NCI-H524 treated with DMSO at 0.1 percent for 48 hours (cell line): ENCODE measurements at places on chromosomes 3 and 15.

GRCh38 chr3:76724706-76725105 lies 315.2 kb upstream of the ROBO2 start:
- no peak for DNase-seq

DNA sequence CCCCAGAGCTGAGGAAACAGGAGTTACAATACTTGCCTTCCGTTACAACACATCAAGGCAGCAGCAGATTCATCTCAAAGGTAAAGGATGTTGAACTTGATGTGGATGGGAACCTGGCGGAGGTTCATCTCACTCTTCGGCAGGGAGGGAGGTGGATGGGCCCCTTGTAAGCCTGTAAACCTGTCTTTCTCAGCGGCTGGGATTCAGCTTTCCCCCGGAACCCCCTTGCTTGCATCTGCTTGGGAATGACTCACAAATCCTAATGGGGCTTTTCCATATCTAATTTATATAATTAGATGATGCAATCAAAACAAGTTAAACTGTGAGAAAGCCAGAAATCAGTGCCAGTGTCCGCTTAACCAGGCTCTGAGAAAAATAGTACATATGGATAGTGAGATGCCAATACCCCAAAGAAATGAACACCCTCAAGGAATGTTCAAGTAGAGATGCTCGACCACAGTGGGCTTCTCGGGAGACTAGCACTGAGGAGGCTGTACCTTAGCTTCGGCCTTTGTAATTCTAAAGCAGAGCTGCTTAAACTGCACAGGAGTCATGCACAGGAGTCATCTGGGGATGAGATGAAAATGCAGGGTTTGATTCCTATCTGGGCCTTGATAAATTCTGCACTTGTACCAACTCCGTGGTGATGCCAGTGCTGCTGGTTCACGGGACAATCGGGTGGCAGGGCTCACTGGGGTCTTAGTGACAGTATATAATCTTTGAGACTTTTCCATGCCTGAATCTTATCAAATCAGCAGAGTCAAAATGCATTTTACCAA lies 2.2 kb upstream of the FAM240A start:
- DNase-seq = no peak

GRCh38 chr3:59775761-59776325 lies 726.0 kb upstream of the CFAP20DC start:
- DNase-seq = peak; percentile 97

DNA sequence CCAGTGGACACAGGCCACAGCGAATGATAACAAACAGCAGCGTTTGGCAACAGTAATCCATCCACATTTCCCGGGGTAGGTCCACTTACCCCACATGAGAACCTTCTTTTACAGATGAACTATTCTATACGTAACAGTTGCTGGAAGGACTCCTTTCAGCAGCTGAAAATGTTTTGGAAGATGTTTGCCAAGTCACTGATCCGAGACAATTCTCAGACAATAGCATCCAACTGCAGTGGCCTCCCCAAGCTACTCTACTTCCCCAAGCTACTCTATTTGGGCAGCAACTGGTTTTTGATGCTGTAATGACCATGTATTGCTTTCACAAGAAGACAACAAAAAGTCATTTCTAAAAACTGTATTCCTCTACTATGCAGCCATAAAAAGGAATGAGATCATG lies 87.5 kb downstream of the ADAMTS17 start:
- no peak for DNase-seq

DNA sequence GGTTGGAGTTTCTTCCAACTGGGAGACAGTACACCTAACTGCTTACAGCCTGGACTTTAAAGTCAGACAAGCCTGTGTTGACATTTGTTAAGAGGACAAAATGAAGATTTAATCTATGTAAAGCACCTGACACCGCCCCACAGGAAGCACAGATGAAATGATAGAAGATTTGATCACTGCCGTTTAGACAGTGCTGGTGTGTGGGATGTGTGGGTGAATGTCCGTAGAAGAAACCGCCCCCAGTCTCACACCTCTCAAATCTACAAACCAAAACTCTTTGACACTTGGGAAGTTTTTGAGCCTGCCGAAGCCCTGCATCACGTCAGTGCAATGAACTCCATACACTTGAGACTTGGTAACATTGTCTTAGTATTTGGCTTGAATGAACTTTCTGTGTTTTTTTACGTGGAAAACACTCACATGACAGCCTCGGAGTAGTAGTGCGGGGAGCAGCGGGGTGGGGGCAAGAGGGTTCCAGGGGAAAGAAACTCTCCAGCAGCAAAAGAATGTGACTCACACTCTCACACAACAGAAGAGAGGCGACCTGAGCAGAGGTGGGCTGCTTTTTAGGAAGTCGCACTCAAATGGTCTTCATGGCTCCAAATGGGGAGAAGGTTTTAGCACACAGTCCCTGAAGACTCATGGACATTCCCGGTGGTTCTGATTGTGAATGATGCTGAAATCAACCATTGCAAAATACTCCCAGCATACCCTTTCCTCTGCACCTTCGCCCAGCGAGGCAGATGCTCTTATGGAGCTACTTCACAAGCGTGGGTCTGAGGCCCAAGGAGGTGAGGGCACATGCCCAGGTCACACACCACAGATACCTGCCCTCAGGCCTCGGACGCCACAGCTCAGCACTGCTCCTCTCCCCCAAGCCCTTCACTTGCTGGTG lies 79.2 kb downstream of the SRGAP3 start:
- DNase-seq = no peak

GRCh38 chr15:83816124-83816883 lies 162.4 kb downstream of the ADAMTSL3 start:
- DNase-seq = no peak

DNA sequence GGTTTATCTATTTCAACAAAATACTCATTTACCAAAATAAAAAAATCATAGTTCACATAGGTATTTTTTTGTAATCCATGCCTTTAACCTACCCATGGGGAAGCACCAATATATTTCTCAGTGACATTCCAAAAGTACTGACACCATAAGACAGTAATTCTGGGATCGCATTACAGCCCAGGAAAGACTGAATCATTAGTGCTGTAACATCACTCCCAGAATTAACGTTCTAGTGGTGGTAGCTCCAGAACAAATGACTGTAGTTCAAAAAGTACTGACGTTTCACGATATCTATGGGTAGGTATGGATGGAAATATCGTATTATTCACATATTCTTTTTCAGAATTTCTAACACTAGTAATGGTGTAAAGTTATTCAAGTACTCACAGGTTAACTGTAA lies 54.3 kb upstream of the NEK10 start:
- DNase-seq = no peak

- DNase-seq = no peak
Measured at GRCh38 chr3:113275583-113275928, 64.2 kb downstream of the BOC start.

GRCh38 chr3:195221015-195221853 lies 49.7 kb downstream of the XXYLT1 start:
- no peak for DNase-seq

GRCh38 chr3:55723653-55724406 lies 236.7 kb upstream of the WNT5A start:
- no peak for DNase-seq

DNA sequence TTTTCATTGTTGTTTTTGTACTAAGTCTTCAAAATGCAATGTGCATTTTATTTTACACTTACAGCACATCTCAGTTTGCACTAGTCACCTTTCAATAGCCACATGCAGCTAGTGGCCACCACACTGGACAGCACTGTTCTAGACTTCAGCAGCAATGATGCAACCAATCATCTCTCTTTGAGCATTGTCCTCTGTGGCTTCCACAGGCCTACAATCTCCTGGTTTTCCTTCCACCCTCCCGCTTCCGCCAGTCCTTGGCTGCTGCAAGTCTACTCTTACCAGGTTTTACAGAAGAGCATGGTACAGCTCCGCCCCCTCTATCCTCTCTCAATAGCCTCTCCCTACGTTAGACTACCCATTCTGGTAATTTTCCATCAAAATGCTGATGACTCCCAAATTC lies 25.1 kb upstream of the FSIP1 start:
- no peak for DNase-seq

GRCh38 chr15:27635916-27636315 lies 463.2 kb downstream of the OCA2 start:
- DNase-seq = no peak

GRCh38 chr3:129560269-129560787 lies 17.4 kb downstream of the H1-8 start:
- no peak for DNase-seq

GRCh38 chr3:157088601-157089454 lies 71.1 kb downstream of the CCNL1 start:
- DNase-seq = no peak

GRCh38 chr3:10983219-10983916 lies 9.2 kb upstream of the SLC6A1 start:
- no peak for DNase-seq

DNA sequence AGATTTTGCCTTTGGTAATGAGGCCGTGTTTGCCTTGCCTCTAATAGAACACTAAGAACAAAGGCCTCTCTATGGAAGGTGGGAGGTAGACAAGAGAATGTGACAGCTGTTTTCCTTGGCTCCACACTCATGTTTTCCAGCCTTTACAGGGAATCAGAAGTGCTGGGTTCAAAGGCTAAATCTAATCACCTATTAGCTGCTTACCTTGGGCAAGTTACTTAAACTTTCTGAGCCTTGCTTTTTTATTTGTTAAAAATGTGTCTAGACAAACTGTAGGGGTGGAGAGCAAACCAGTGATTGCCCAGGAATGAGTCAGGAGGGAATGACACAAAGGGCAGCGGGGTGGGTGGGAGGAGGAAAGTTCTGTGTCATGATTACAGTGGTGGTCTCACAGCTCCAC lies 179.0 kb downstream of the P3H2 start:
- no peak for DNase-seq

GRCh38 chr3:134339913-134340312 lies 34.3 kb downstream of the AMOTL2 start:
- no peak for DNase-seq

DNA sequence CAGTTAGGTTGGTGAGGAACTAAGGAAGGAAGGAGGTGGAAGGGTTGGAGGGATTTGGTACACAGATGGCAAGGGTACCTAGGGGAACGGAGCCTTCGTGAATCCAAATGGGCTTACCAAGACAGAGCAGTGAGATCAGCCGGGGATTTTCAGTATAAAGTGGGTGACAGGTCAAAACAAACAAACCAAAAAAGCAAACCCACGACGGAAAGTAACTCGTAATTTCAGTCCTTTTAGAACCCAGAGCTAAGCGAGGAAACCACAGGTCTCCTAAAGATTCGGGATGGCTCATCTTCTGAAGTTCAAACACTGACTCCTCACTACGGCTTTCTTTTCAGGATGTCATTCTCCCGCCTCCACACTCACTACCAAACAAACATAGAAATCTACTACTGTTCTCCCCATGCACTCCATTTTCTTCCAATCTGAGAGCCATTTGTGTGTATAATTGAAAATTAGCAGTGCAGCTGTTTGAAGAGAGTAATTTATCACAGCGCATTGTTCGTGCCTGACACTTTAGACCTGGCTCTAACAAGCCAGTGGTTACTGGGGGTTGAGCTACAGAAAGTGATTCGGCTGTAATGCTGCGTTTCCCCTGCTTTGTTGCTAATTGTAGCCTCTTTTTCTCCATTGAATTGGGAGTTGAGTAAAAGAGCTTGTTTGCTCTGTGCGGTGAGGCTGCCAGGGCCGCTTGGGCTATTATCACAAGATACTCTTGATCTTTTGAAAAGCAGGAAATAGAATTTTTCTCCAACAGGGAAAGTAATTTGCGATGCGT lies 64.7 kb upstream of the CCDC39 start:
- DNase-seq = no peak

DNA sequence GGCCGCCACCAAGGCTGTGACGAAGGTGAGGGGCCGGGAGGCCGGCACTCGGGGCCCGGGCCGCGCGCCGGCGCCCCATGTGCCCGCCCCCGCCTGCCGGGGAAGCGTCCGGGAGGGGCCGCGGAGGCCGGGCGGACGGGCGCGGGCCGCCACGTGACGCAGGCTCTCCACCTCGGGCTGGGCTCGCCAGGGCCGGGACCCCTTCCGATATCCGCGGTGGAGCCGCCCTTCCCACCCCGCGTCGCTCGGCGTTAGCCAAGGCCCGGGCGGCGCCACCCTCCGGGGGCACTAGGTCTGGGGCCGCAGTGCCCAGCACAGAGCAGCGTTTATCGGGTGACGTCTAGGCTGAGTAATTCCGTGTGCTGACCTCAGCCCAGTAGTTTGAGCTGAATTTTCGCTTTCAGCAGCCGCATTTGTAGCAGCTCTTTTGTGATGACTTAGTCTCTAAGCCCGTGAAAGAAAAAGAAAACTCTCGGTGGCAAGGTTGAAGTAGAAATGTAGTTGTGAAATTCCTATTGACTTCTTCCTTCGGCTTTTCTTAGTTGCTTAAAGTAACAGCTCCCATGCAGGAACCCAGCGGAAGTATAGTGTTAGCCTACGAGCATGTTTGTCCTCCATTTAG lies 885 bp downstream of the CDV3 start:
- no peak for DNase-seq

DNA sequence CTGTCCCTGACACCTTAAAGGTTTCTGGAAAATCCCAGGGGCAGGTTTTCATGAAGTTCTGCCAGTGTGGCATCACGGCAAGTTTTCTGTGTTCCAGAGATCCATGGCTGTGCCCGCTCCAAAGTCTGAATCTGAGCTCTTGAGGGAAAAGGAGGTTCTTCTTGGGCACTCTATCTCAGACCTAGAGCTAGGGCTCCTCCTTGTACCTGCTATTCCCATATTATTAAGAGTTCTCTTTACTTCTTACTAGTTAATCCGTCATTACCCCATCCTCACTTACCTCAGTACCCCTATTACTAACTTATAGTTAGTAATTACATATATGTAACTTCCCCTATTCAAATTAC lies 5.9 kb upstream of the TRA2B start:
- no peak for DNase-seq

DNA sequence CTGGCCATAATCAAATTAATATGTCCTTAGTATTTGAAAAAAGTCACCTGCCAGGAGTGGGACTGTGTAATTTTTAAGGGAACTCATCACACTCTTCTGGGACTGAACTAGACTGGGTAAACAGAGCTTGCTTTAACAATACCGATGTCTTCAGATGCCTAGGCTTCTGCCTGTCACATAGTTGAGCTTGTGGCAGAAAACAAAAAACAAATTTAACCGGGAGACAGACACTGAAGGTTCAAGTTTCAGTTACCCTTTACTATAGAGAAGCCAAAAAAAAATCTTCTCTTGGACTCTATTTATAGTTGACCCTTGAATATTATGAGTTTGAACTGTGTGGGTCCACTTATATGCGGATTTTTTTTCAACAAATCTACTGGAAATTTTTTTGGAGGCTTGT lies 10.8 kb downstream of the PPP1R2 start:
- DNase-seq = no peak
